Activated T-cell treated with anti-CD3 and anti-CD28 coated beads, Interleukin-2, amount 50 U/mL, for 72 hours (primary cell): ENCODE measurements at places on chromosomes 1 and 21. TPM values are rescaled to one million over a fixed set of nuclear protein-coding genes. Genes with fewer than 3 reads are reported as not detected.

Gene REG4
- 5.8 TPM for total RNA-seq

Gene ANGPTL1
- total RNA-seq: not detected

Gene RHCE
- not detected for total RNA-seq

Gene HCN3
- total RNA-seq: 3.6 TPM

Gene TRIM17
- 1.6 TPM for total RNA-seq

Gene EXTL2
- 4.9 TPM for total RNA-seq

Gene HSD3B1
- not detected for total RNA-seq

Gene KCNK2
- not detected for total RNA-seq

Gene ZNF648
- 0.07 TPM for total RNA-seq

Gene OPRD1
- total RNA-seq: not detected

Gene RIIAD1
- total RNA-seq: not detected

GRCh38 chr1:11157867-11158266 is 31.3 kb upstream of the ANGPTL7 start:
- DNase-seq: no peak

DNA sequence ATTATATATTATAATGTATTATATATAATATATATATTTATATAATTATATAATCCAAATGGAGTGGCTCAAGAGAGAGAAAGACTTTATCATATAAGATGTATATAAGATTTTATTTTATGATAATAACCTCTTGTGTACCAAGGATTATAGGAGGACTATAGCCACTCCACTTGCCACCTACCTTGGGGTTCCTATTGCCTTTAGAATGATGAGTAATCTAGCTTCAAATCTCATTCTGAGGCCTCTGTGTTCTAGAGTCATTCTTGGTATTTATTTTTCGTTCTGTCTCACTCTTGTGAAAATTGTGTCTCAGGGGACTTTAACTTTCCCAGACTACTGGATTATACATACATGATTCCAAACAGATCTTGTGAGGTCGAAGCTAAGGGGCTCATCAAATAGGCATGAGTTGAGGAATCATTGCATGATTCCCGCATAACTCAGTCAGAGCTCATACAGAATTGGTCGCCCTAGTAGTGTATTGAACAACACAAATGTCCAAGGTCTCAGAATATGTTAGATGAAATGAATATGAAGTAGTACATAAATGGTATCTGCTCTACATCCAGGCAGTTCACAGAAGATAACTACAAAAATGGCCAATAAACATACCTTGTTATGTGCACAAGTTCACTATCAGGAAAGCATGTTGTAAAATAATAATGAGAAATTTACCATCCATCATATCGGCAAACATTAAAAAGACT is 159.5 kb upstream of the RNPC3 start:
- no peak for DNase-seq

DNA sequence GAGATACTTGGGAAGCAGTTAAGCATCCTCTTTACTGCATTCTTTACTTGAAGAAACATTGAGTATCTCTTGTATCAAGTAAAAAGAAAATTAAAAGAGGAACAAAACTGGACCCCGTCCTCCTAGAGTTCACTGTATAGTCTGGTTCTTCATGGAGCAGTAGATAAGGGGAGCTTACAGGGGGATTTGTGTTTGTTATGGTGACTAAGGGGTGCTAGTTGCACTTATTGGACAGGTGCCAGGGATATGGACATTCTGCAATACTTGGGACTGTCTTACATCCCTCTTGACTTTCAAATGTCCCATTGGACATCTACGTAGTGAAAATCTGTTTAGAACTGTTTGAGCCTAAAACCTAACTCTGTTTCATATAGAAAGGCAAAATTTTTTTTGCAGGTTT is 67.2 kb downstream of the ALG14 start:
- DNase-seq: no peak

- DNase-seq: no peak
Observed at GRCh38 chr1:210496063-210496462, 167.4 kb downstream of the HHAT start.

DNA sequence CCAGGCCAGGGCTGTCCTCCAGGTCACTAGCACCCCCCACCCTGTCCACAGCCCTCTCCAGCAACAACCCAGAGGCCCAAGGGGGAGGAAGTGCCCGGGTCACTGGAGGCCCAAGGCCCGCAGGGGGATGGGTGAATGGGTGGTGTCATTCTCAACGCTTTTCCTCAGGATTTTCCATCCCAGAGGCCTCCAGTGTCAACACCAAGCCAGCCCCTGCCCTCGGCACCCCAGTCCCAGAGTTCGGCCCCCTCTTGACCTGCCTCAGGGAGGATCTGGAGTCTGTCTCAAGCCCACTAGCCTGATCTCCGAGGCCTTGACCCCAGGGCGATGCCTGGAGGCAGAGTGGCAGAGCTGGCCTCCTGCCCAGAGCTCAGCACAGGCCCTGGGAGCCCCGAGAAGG is 5.1 kb downstream of the TMEM82 start:
- DNase-seq: no peak

GRCh38 chr1:17161137-17161740 is 42.0 kb upstream of the PADI2 start:
- no peak for DNase-seq

- DNase-seq: no peak
Observed at GRCh38 chr1:3609016-3609768, 2.1 kb downstream of the MEGF6 start.

- no peak for DNase-seq
Observed at GRCh38 chr1:85118751-85119150, 70.5 kb upstream of the MCOLN3 start.

GRCh38 chr1:79355090-79355489 is 348.6 kb upstream of the ADGRL4 start:
- DNase-seq: no peak

- DNase-seq: no peak
Observed at GRCh38 chr1:76256289-76257223, 182.0 kb downstream of the ST6GALNAC3 start.

GRCh38 chr21:26751305-26751704 is 93.9 kb downstream of the ADAMTS1 start:
- DNase-seq: no peak

GRCh38 chr1:226365831-226366231 is 42.1 kb downstream of the PARP1 start:
- no peak for DNase-seq

GRCh38 chr1:26031611-26032220 is 10.1 kb downstream of the EXTL1 start:
- DNase-seq: no peak

DNA sequence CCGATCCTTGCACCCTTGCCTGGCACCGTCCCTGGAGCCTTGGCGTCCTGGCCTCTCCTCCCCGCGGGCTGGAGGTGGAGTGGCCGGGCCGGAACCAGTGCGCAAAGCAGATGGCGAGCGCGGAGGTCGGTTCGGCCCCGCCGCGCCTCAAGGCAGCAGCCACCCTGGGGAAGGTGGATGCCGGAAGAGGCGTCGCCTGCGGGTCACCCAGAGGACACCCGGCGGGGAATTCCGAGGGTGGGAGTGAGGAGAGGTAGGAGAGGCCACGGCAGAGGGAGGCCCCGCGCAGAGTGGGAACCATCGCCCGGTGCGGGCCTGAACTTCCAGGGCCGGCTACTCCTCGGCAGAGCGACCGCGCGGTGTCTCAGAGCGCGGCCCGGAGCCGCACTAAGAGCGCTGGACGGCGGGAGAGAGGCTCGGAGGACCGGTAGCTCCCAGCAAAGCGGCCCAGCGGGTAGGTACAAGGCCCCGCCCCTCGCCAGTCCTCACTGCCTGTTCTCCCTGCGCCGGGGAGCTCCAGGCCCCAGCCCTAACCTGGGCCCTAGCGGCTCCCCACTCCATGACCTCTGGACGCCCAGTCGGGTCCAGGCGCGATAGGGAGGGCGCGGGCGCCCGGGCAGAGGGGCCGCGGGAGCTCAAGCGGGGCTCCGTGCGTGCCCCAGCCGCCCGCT is at the start of gene RNF207:
Gene RNF207, plus strand, starts transcription at position 271 of the 671 bp plus-strand sequence. CDS start 417 bp downstream, outside the sequence.
- peak; percentile 81 for DNase-seq

DNA sequence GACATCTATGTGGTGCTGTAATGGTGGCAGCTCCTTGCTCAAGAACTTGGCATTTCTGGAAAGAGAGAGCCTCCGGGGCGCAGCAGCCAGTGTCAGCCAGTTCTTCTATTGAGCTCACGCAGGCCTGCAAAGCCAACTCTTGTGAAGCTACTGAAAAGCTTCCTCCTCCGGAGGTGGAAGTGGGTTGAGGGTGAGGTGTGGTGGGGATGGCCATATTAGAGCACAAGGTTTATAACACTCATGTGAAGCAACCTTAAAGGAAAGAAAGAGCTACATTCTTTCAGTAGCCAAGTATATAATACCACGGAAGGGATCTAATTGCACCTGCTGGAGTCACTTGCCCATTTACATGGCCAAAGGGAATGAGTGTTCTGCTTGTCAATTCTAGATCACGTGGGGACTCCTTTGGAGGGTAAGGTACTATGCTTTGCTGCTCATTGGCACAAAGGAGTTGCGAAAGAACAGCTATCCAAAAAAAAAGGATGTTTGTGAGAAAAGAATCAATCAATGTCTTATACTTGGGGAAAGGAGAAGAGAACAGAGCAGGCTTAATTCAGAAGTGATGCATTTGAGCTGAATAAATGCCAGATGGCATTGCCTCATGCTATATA is 18.3 kb upstream of the MAP10 start:
- no peak for DNase-seq

GRCh38 chr1:53530550-53530949 is 71.4 kb downstream of the DMRTB1 start:
- no peak for DNase-seq

DNA sequence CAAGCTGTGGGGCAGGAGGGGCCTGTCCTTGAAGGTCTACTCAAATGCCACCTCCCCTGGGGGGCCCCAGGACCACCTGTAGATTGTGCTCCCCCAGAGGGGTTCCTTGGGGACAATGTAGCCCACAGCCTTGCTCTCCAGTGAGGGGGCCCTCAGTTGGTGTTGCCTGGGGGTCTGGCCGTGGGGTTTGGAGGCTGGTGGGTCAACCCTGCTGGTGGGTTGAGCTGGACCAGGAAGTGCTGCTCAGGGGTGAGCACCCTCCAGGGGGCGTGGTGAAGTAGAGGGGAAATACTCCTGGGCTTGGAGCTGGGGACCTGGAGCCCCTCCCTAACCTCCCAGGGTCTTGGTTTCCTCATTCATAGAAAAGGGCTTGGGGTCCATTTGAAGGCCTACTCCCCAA is 143.6 kb upstream of the WNT4 start:
- no peak for DNase-seq

GRCh38 chr1:156104861-156105832 is 9.4 kb upstream of the LMNA start:
- DNase-seq: no peak

- no peak for DNase-seq
Observed at GRCh38 chr21:32096411-32096810, 182.4 kb downstream of the MIS18A start.

DNA sequence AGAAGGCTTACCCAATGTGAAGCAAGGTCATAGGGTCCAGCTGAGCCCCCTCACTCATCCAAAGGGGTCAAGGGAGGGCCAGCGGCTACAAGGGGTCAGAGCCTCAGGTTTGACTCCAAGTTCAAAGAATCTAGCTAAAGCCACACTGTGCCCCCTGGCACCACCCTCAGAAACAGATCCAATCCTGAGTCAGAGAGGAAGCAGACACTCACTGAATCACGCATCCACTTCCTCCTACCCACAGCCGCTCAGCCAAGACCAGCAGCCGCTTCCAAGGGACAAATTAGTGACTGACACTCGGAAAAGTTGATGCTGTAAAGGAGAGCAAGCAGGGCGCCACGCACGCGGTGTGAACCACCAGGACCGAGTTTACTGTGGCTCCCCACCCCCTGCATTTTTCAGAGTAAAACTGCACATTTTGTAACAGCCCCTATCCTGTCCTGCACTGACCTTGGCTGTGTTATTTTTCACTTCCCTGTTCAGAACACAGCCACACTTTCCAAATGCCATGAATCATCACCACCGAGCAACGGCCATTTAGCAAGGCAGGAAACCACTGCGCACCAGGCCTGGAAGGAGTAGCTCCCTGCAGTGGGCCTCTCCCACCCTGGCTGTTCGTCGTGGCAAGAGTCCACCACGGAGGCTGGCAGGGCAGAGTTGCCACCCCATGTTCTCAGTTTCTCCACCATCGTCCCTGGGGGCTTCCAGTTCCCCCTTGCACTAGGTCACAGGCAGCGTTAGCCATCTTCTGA is 147.8 kb downstream of the TOMM20 start:
- DNase-seq: peak; percentile 86

DNA sequence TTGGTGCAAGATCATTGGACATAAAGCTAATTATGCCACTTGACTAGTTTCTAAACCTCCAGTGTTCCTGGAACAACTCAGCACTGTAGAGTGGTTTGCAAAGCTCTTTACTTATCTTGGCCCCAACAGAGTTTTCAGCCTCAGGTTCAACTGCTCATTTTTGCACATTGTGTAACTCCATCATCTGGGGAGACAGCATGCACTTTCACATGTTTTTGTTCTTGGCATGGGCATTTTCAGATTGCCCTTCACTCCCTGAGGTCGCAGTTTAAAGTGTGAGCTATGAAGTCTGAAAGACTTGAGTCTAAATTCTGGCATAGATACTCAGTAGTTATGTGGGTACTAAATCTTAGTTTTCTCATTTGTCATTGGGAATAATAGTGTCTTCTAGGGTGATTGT is 5.1 kb downstream of the USP16 start:
- DNase-seq: no peak

DNA sequence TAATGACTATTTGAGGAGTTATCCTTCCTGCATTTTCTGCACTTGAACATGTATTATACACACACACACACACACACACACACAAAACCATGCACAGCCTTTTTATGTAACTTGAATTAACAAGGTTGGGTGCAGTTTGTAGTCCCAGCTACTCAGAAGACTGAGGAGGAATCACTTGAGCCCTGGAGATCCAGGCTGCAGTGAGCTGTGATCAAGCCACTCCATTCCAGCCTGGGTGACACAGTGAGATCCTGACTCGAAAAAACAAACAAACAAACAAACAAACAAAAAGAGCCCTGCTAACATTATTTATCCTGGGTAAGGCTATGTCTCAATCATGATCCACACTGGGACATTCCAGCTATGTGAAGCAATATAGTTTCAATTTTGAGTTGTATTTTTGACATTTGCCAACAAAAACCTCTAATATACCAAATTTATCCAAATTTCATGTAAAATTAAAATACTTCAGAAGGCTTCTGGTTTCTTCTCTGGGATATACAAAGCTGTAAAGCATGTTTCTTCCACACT is 156.8 kb downstream of the NTPCR start:
- DNase-seq: no peak

DNA sequence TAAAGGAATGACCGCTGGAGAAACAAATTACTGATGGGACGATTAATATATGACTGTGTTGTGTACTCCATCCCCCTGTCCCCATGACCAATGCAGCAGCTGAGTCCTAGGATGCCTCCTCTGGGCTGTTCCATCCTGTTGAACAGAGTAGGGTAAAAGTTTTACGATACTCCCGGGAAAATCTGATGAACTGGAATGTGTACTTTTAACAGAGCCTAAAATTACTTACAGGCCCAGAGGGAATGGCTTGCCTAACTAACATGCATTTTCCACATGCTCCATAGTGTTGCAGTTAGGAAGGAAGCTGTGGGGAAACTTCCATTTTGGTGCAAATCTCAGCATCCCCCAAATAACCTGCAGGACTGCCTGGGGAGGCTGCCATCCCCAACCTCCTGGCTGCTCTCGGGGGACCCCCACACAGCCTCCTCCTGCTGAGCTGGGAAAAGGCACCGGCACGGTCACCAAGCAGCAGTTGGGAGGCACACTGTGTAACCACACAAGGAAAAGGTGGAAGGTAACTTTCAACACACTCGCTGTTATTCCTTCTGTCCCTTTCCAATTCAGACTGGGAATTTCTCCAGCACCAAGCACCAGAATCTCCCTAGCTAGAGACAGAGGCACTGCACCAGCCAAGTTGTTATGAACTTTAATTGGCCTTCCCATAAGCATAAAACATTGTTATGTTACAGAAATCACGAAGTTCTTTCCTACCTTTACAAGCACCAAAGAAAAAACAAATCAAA is 97.2 kb downstream of the BCAR3 start:
- DNase-seq: no peak
